ENCODE measurements at places on chromosomes 5 and 9.

GRCh38 chr5:32506799-32507198 lies 62.3 kb upstream of the ZFR start:
- peak; percentile 71 for DNase-seq

DNA sequence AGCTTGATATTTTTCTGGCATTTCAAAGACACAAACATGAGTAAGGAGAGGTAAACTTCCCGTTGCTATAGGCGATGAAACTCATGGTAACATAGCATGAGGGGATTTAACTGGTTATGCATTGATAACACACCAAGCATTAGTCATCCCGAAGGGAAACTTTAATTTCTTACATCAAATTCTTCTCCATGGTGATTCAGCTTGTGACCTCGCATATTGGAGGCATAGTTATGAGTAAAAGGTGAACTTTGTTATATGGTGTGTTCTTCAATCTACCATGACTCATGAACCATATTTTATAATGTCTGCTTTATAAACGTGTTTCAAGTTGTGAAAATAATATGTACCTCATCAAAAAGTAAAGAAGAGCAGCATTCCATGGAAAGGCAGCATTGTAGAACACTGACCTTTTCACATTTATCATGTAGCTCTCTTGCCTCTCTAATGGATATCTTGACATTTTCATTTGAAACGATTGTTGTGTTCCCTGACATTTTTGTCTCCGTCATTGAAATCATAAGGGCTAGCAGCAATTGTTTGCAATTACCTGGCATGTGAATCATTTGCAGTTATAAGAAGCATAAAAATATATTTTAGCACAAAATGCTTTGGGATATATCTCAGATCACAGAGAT lies 491.8 kb downstream of the ANXA1 start:
- DNase-seq: no peak

GRCh38 chr5:157624144-157624543 lies 28.1 kb downstream of the SOX30 start:
- DNase-seq: no peak

- peak; percentile 15 for DNase-seq
Measured at GRCh38 chr9:35842020-35842745, 13.2 kb downstream of the TMEM8B start.

DNA sequence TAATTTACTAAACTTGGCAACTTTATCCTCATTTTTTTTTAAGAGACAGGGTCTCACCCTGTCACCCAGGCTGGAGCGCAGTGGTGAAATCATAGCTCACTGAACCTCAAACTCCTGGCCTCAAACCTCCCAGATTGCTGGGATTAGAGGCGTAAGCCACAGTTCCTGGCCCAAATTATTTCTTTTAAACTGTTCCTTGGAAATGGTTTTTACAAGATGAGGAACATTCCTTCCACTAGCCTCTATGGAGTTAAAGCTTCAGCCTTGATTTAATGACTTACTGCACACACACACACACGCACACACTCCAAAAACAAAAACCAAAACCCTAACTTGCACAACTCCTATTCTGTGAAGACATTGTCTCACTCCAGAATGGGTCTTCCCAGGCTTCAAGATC lies 77.2 kb upstream of the TARS1 start:
- no peak for DNase-seq

All from GM03348 (cell line).